ENCODE measurements at places on chromosomes 7 and 10.

GRCh38 chr7:99366646-99367045 lies 7.9 kb upstream of the ARPC1B start:
- no peak for DNase-seq

- no peak for DNase-seq
These were observed 312.5 kb upstream of the SEMA3C start for GRCh38 chr7:81231301-81231838.

- no peak for DNase-seq
These were observed 9.1 kb downstream of the PON2 start for GRCh38 chr7:95425694-95426093.

DNA sequence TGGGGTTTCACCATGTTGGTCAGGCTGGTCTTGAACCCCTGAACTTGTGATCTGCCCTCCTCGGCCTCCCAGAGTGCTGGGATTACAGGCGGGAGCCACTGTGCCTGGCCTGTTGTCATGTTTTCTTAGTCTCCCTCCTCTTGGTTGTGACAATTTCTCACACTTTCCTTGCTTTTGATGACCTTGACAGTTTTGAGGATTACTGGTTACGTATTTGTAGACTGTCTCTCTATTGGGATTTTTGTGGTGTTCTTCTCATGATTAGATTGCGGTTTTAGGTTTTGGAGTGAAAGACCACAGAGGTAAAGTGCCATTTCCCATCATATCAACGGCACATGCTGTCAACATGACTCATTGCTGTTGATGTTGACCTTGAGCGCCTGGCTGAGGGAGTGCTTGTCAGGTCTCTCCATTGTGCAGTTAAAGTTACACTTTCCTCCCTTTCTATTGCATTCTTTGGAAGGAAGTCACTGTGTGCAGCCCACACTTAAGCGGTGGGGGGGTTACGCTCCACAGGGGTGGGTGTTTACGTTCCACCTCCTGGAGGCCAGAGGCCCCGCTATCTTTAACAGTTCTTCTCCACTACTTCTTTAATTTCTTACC lies 10.8 kb downstream of the NEURL1 start:
- no peak for DNase-seq

DNA sequence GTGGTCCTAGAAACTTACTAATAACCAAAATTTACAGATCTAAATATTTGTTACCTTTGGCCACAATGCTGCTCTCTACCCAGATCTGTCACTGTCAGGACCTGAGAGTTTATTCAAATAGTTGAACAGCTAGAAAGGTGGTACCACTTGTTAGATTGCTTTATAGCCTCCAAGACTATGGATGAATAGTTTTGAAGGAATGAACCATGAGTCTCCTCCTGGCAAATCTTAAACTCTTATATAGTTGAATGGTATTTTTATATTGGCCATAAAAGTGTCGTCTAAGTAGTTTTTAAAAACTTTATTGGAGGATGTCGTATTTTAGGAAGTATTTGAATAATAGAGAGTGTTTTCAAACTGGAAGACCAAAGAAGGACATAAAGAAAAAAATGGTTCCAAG lies 178.7 kb downstream of the AHR start:
- no peak for DNase-seq

DNA sequence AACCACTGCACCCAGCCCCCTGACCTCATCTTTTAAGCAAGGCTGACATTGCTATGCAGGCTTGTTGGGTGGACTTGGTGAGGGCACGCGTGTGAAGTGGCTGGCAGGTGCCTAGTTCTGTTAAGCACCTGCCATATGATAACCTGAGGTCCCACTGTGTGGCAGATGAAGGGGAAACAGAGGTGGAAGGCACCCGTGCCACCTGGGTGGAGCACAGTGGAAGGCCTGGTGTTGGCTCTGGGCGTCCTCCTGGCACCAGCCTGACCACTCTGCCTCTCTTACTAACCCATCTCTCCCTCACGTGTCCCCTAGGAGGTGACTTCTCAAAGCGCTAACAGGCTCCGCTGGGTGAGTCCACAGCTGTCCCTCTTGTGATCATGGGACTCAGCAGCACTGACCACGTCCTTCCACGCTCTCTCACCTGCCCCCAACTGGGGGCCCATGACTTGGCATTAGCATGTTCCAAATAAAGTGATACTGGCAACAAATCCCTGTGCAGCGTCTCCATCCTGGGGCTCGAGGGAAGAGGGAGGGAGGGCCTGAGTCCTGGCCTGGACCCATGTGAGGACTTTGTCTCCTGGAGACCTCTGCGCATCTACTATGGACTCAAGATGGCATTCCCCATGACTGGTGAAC lies 4.6 kb upstream of the ZNF862 start:
- no peak for DNase-seq

Data from activated naive CD8-positive, alpha-beta T cell treated with anti-CD3 and anti-CD28 coated beads, Interleukin-2, amount 50 U/mL, for 16 hours (primary cell).